ENCODE measurements at places on chromosomes 6 and 20.

GRCh38 chr6:163318071-163318786 is 96.3 kb upstream of the QKI start:
- no peak for DNase-seq

GRCh38 chr6:45872827-45873365 is 142.8 kb downstream of the CLIC5 start:
- DNase-seq = no peak

DNA sequence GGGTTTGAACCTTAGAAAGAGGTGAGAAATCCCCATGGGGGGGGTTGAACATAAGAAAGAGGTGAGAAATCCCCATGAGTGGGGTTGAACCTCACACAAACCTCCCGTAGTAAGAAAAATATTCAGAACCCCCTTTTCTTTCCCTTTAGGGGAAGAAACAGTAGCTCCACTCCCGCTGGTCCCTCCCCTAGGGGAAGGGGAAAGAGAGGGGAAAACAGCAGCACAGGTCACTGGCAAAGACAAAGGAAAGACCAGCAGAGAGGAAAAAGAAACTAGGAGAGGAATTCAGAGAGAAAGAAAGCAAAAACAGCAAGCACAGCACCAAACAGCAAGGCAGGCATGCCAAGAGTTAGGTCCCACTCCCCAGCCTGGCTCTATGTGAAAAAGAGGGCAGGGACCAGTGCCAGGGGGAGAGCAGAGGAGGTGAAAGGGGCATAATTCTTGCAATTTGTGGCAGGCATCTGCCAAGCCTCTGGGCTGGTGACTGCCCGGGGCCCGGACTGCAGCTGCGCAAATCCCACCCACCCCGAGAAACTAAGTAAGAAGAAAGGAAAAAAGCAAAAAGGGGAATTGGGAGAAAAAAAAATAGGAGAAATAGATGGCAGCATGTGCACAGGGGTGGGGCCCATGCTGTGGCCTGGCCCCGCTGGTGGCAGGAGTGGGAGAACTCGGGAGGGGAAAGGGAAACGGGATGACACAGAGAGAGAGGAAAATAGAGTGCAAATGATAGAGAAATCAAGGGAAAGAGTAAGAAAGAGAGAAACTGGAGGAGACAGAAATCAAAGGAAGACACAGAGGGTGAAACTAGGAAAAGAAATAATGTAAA is 15.1 kb upstream of the GOPC start:
- DNase-seq = no peak

DNA sequence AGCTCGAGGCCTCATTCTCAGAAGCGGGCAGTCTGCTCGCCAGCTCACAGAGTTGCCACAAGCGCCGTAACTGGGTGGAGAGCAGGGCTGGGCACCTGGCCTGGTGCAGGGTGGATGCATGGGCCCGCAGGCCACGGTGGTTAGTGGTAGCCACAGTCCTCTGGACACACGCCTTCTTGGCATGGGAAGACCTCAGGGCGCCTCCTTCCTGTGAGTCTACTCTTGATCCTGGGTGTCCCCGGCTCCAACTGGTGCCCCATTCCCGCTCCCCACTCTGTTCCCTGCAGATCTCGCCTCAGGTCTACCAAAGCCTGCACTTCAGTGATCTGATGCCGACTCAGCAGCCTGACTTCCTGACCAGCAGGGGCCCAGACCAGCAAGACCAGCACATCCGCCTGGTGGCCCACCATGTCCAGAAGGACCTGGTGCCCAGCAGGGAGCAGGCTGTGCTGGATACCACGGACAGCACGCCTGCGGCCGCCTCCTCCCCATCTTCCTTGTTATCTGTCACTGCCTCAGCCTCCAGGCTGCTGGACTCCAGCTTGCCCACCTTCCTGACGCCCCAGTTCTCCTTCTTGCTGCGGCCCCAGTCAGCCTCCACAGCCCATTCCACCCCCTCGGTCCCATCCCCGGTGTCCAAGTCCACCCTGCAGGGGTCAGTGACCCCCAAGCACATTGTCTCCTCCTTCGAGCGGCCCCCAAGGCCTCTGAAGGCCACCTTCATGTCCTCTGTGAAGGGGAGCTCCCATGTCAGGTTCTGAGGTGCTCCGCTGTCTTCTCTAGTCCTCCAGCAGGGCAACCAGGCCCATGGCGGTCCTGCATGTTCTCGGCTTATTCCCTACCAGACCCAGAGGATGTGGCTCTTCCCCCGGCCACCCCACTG is 43.1 kb downstream of the SUN5 start:
- no peak for DNase-seq

DNA sequence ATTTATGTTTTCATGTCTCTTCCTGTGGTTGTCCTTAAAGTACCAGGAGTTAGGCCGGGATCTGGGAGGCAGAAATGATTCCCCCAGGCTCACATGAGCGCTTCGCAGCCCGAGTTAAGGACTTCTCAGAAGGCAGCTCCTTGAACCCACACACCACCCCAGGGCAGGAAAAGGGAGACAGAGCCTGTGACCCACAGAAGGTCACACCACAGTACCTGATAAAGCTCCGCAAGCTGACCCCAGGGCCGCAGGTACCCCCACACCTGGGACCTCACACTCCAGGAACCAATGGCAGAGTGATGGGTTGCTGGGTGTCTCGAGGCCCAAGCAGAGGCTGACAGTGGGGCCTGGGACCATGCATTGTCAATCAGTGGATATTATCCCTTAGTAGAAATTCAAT is 207.6 kb downstream of the CDH4 start:
- no peak for DNase-seq
